ENCODE measurements at places on chromosomes 4 and X. TPM values are rescaled to one million over a fixed set of nuclear protein-coding genes. Genes with fewer than 3 reads are reported as not detected.

Gene SEL1L3
- total RNA-seq, result 83.5 TPM

Gene TRIM75
- total RNA-seq, result not detected

Gene ATP8A1
- 7.5 TPM for total RNA-seq

Gene PRDX4
- total RNA-seq, result 299 TPM

Gene SLC25A31
- not detected for total RNA-seq

Gene SSX2
- not detected for total RNA-seq

Gene CTAG1B
- not detected for total RNA-seq

Gene DYNLT3
- 64.2 TPM for total RNA-seq

Gene DCAF8L2
- not detected for total RNA-seq

Gene FAM184B
- not detected for total RNA-seq

Gene SMARCA1
- 110 TPM for total RNA-seq

Gene APELA
- not detected for total RNA-seq

Gene PNMA3
- total RNA-seq, result under 0.01 TPM

Gene USP17L30
- total RNA-seq, result not detected

Gene NEUROG2
- not detected for total RNA-seq

Gene GYG2
- total RNA-seq, result 4.3 TPM

Gene XK
- not detected for total RNA-seq

Gene STARD8
- total RNA-seq, result 1.1 TPM

Gene USP27X
- 2.9 TPM for total RNA-seq

Gene TMPRSS11F
- total RNA-seq, result not detected

Gene TMPRSS11B
- not detected for total RNA-seq

Gene PDGFC
- total RNA-seq, result 30.5 TPM

Gene ZXDA
- total RNA-seq, result 5.2 TPM

Gene MBTPS2
- 4.6 TPM for total RNA-seq

Gene ING2
- 21.2 TPM for total RNA-seq

Gene GAGE12E
- total RNA-seq, result not detected

Gene ZNF275
- total RNA-seq, result 10.1 TPM

Gene XAGE2
- not detected for total RNA-seq

Gene ARAP2
- total RNA-seq, result 1.5 TPM

Gene FAM156B
- 7.9 TPM for total RNA-seq

Gene UCP1
- total RNA-seq, result not detected

Gene MAP3K15
- total RNA-seq, result not detected

Gene GSX2
- not detected for total RNA-seq

Gene SMIM10L2A
- total RNA-seq, result 0.33 TPM

Gene HTR2C
- not detected for total RNA-seq

Gene POU3F4
- not detected for total RNA-seq

Gene MAPK10
- total RNA-seq, result 69.6 TPM

Gene GPR119
- total RNA-seq, result not detected

Measured in fibroblast of the aortic adventitia (primary cell).